GM12891 (cell line): ENCODE measurements at places on chromosomes 13 and 19.
A peak's percentile ranks its signal among the peaks of the same experiment; 100 is the strongest.

GRCh38 chr13:19069684-19070397 lies 111.8 kb downstream of the TUBA3C start:
- DNase-seq = no peak

- no peak for DNase-seq
These were observed 46.1 kb upstream of the TUBGCP3 start for GRCh38 chr13:112634102-112634501.

DNA sequence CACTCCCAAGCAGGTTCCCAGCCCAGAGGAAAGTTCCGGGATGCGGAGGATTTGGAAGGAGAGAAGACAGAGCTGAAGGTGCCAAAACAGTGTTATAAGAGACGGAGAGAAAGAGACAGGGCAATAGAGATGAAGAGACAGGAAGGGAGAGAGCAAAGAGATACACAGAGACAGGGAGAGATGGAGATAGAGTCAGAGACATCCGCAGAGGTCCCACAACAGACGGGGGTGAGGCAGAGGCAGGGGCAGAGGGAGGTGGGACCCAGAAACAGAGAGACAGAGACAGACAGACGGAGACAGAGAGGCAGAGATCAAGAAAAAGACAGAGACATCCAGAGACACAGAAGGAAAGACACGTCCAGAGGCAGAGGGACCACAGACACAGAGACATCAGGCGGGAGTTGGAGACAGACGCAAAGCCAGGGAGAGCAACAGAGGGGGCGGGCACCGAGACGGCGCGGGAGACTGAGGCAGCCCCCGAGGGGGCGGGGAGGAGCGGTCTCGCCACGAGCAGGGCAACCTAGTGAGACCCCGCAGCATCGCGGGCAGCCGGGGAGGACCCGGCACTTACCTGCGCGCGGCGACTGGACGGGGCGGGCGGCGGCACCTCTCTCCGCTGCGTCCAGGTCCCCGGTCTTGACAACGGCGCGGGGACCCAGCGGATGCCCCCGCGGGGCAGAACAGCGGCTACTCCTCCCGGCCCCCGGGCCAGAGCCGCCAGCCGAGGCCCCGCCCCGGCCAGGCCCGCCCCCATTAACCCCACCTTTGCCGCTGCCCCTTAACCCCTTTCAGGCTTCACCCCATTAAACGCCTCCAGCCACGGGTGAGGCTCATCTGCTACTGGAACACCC lies at the start of gene GPR4:
Gene GPR4 (minus strand): TSS at position 689 of the 851 bp plus-strand sequence. CDS start 10,346 bp downstream, outside the sequence.
- no peak for DNase-seq

DNA sequence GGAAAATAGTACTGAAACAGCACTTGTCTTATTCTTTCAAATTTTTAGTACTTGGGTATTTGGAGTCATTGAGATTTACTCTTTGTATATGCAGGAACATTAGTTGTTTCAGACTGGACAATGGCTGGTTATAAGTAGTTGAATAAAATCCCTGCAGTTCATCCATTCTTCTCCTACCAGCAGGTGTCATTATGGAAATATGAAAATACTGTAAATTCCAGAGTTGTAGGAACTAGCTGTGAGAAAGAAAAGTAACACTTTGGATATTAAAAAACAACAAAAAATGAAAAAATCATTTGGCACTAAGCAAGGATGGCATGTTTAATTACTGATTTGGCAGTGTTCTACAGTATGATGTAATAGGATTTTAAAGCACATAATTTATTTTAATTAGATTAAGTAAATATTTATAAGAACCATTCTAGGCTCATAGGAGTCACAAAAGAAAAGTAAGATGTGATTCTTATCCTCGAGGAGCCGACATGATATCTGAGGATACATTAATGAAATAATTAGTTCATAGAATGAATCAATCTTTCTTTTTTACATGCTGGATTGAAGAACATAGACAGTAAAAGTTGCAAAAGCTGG lies 155.3 kb downstream of the KCNRG start:
- no peak for DNase-seq

DNA sequence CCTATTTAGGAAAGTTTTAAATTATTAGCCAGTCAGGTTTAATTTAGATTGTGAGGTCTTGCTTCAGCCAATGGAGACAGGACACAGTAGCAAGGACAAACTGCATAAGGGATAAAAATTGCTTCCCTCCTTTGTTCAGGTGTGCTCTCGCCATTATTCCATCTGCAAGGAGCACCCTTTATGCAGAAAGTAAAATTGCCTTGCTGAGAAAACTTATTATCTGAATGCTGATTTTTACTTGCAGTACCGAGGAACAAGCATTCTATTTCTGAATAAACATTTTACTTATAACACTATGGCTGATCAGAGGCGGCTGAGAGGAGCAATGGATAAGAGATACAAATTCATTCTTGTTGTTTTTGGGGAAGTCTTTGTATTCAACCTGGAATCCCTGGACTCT lies 8.0 kb downstream of the CYP4F22 start:
- no peak for DNase-seq

DNA sequence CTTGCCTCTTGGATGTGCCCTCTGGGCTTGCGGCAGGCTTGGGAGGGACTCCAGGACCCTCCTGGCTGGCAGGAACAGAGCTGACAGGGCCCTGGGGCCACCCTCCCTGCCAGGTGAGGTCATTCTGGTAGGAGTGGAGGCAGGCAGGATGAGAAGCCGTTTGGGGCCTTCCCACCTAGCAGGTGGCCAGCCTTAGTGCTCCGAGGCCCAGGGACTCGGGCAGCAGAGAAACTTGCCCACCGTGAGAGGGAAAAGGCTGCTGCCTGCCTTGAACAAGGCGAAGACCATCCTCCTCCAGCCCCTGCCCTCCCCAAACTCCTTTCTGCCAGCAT lies 8.5 kb downstream of the RFX1 start:
- peak; percentile 2 for DNase-seq

GRCh38 chr13:113345486-113345885 lies 18.4 kb downstream of the GRTP1 start:
- no peak for DNase-seq

DNA sequence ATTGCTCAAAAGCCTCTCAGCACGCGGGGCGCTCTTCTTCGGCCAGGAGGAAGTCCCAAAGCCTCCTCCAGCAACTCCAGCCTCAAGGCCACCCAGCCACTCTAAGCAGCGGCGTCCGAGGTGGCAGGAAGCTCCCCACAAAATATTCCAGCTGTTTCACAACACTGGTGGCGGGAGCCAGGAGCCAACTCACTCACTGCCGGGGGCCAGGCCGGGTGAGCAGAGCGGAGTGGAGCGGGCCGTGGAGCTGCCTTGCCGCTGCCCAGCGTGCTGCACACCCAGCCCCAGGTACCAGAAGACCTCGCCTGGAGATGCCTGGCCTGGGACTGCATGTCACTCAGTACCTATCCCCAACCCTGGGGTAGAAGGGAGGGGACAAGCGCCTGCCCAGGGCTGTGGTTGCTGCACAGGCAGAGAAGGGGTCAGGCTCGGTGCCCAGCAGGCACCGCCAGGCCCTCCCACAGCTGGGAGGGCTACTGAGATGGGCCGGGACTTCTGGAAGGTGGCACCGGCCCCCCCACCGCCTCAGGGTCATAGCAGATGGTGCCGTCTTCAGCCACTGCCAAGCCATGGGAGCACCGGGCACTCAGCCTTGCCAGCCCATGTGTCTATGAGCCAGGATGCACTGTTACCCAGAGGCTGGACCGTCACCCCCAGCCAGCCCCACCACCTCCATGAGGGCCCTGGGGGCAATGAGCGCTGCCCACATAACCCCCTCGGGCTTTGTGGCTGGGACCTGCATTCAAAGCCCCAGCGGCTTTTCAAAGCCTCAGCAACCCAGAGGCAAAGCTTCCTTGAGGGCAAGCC lies 59.2 kb downstream of the MLLT1 start:
- DNase-seq = no peak

DNA sequence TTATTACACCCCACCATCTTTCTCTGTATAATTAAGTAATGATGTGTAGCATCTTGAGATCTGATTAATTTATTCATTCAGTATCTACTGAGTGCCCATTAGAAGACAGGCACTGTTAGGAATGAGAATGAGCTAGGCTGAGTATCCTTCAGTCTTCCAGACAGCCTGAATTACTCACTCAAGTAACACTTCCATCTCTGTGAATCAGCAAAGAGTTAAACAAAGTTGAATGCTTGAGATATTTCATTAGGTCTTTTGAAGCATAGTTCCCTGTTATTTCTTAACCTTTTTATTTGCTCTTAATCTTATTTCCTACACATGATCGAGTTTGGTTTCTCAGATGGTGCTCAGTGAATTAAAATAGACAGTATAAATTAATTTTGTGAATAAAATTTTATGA lies 413.7 kb downstream of the DCT start:
- DNase-seq = no peak

- DNase-seq = no peak
These were observed 182.0 kb downstream of the RGCC start for GRCh38 chr13:41639237-41639904.

DNA sequence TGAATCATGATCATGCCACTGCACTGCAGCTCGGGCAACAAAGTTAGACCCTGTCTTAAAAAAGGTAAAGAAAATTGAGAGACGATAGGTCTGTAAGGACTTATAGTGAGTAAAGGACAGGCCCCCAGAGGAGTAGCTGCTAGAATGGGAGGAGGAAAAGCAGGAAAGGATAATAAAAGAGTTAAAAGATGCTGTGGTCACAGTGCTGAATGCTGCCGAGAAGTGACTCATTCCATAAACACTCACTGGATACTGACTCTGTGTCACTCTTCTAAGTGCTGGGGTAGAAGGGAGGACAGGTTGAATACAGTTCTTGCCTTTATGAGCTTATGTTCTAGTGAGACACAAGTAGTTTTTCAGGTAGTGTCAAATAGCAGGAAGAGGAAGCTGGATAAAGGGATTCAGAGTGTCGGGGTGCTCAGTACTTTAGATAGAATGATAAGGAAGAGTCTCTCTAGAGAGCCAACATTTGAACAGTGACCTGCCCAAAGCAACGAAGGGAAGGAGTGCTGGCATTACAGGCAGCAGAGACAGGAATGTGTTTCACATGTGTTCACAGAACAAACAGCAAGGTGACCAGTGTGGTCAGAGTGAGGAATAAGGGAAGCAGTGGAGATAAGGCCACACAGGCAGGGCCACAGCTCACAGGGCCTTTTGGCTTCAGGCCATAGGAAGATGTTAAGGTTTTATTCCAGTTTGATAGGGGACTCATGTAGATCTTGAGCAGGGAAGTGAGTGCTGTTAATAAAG lies 1240.5 kb downstream of the UQCRFS1 start:
- no peak for DNase-seq

- no peak for DNase-seq
These were observed 203.0 kb downstream of the DIAPH3 start for GRCh38 chr13:59960683-59961082.

- no peak for DNase-seq
These were observed 25.3 kb downstream of the LMO7 start for GRCh38 chr13:75661443-75661842.

DNA sequence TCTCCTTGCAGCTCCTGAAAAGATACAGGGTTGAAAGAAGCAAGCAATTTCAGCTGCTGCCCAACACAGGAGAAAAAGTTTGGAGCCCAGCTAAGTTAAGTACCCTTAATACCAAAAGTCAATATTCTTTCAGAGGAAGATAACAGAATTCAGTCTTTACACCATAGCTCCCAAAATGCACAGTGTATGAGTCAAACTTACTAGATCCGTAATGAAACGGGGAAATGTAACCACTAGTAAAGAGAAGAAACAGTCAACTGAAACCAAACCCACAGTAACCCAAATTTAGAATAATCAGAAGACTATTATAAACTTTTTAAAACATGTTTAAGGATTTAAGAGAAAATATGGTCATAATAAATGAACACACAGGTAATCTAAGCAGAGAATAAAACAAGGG lies 45.2 kb downstream of the SUCLA2 start:
- DNase-seq = no peak

DNA sequence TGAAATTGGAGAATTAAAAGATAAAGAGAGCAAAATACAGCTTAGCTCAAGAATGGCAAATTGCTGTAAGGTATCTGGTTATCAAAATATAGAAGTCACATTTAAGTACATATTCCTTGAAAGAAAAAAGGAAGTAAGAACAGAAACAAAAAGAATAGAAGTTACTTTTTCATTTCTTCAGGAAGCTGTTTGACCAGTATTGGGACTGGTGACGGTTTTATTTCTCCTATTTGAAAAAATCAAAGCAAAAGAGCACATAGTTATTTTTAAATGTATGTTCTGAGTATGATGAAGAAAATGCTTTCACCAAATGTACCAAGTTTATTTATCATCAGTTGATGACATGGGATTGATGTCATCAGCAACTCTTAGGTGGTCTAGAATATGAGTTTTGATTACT lies 83.1 kb upstream of the OXGR1 start:
- no peak for DNase-seq

- DNase-seq = no peak
These were observed 772.5 kb upstream of the SLITRK1 start for GRCh38 chr13:84654654-84655275.

DNA sequence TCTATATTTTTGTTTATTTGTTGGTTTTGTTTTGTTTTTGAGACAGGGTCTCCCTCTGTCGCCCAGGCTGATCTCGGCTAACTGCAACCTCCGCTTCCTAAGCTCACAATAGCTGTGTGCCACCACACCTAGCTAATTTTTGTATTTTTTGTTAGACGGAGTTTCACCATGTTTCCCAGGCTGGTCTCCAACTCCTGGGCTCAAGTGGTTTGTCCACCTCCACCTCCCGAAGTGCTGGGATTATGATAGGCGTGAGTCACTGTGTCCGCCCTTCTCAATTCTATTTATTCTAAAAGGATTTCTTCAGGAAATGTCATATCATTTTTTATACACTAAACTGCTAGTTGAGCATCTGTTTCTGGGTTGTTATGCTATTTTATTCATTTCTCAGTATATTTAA lies 1206.0 kb downstream of the OLFM4 start:
- no peak for DNase-seq

GRCh38 chr13:68257111-68257842 lies 1027.1 kb upstream of the PCDH9 start:
- DNase-seq = no peak

DNA sequence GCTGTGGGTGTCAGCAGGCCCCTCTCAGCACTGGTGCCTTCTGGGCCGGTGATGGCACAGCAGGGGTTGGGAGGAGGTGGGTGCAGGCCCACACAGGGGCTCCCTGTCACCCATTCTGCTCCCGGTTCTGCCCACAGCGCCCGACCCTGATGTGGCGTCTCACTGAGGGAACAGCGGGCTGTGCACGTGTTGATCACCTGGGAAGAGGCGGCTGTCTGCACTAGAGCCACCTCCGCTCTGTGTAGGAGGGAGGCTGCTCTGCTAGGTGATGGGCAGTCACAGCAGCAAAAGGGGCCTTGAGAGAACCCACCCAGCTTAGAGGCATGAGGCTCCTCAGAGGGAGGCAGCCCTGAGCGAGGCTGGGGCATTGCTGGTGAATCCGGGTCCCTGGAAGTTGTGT lies 39.2 kb upstream of the TUBGCP3 start:
- no peak for DNase-seq
